ENCODE measurements at places on chromosomes 16 and 17.
A peak's percentile ranks its signal among the peaks of the same experiment; 100 is the strongest.

GRCh38 chr16:7910116-7910515 is 577.5 kb downstream of the RBFOX1 start:
- no peak for DNase-seq

DNA sequence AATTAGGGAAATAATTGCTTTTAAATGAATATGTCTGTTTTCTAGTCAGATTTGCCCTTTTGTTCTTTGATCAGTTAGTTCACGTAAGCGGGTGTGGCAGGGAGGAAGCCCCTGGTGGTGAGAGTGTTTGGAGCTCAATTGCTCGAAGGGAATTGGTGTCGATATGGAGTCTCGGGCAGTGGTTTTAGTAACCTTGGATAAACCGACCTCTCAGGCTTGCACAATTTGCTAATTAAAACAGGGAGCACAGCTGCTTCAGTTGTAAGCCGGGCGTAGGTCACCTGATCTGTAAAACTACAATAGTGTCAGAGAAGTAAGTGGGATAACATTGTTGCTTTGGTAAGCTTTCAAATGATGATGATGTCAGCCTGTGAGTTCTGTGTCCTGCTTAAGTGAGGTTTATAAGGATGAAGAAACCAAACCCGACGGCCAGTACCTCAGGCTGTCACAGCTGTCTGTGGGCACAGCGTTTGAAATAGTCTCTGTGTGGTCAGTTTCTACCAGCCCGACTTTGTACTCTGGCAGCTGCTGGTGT is 2.9 kb downstream of the ZNF750 start:
- no peak for DNase-seq

DNA sequence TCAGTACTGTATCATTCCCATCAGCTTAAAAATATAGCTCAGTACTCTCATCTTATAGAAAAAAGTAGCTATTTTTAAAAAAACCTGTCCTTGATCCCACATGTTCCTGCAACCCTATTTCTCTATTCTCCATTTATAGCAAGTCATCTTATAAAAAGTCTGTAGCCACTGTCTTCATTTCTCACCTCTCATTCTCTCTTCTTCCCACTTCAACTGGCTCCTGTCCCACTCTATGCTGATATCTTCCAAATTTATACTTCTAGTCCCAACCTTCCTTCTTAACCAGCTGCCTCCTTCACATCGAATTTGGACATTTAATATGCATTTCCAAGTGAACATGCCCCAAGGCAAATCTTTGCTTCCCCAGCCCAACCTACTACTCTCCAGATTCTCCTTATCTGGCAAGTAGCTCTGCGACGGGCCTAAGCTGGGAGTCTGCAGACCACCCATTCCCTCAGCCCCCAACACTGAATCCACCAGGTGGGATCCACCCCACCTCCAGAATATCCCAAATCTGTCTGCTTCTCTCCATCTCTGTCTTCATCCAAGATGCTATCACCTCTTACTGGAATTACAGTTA is 52.0 kb upstream of the TANC2 start:
- no peak for DNase-seq

GRCh38 chr17:72345088-72345487 is 224.3 kb downstream of the SOX9 start:
- DNase-seq = no peak

DNA sequence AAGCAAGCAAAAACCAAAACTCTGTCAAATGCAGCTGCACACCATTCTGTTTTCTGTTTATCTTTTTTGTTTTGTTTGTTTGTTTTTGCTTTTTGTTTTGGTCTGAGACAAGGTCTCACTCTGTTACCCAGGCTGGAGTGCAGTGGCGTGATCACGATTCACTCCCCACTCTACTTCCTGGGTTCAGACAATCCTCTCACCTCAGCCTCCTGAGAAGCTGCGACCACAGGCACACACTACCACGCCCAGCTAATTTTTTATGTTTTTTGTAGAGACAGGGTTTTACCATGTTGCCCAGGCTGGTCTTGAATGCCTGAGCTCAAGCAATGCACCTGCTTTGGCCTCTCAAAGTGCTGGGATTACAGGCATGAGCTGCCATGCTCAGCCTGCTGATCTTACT is 19.3 kb upstream of the SLFN13 start:
- peak; percentile 58 for DNase-seq

Data from CD4-positive, alpha-beta T cell treated with Interleukin-4 for 4 hours (primary cell).